ENCODE measurements at places on chromosomes 7 and 10. TPM values are rescaled to one million over a fixed set of nuclear protein-coding genes. Genes with fewer than 3 reads are reported as not detected.
A peak's percentile ranks its signal among the peaks of the same experiment; 100 is the strongest.

- peak; percentile 97 for DNase-seq
Measured at GRCh38 chr10:110918269-110918642, 724 bp downstream of the BBIP1 start.

DNA sequence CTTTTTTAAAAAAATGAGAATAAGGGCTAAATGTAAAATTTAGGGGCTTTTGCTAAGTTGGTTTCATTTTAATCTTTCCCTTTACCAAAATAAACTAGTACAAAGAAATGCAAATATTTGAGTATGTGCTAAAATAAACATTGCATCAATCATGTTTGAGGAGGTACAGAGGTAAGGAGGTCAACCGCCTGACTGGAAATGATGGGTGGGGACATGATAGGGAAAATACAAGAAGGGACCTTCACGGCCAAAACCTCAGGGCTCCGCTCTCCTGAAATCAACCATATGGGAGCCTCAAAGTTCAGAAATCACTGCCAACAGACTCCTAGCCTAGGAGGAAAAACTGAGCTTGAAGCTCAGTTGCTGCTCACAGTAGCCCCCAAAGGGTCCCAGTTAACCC is 207.6 kb downstream of the AHR start:
- DNase-seq = peak; percentile 83

Gene ANKRD30A
- not detected for total RNA-seq

DNA sequence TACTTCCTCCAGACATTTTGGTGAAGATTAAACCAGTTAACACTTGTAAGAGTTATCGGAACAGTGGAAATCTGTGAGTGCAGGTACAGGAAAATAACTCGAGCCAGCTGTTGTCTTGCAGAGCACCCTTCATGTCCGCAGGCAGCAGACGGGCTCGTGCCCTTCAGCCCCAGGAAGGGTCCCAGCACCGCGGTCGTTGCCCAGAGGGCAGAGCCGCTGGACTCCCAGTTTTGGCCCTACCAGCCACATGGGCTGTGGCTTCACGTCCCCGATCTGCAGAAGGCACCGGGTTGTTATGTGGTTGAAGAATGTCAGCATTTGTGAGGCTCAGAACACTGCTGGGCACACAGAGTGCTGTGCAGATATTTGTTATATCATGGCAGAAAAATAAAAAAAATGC is 7.2 kb upstream of the ADARB2 start:
- DNase-seq = no peak

- no peak for DNase-seq
Measured at GRCh38 chr10:412109-412508, 276.9 kb downstream of the ZMYND11 start.

Gene NEURL1
- 40.2 TPM for total RNA-seq

DNA sequence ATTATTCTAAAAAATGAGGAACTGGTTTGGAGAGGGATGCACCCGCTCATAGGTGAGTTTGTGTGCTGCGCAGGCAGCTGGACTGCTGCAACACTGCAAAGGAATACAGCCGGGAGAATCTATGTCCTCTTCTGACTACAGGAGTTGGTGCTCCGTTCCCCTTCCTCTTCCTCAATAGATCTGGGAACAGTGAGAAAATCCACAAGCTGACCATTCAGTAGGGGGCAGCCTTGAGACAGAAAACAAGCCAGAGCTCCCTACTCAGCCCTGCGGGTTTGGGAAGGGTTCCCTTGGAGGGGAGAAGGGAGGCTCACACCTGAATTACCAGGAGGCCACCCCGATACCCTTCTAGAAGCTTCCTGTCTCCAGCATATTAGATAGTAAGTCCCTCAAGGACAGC is 87.3 kb upstream of the FOXI2 start:
- DNase-seq = peak; percentile 22

Gene CSTF2T
- 14.5 TPM for total RNA-seq

DNA sequence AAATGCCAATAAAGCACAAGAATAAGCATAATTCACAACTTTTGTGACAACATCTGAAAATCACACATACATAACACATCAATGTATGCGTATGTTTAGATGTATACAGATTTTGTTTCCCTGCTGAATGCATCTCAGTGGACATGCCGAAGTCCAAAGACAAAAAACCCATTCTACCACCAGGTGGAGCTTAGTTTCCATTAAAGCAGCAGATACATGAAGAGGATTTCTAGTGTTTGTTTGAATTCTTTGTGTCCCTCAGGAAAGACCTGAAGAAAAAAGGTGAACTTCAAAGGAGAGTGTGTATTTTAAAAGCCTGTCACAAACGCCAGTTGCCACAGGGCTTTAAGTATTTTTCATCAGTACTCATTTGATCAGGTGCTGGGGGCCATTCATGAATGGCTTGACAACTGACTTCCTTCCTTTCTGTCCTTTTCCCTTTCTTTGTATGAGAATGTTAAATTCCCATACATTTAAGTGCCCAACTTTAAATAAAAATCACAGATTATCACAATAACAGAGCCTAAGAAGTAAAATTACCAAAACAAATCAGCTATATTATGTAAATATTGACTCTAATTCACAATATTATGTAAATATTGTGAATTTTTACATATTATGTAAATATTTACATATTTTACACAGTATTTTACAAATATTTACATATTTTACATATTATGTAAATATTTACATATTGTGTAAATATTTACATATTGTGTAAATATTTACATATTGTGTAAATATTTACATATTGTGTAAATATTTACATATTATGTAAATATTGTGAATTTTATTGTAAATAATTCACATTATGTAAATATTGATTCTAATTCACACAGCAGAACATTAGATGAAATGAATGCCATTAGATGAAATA is 343.0 kb downstream of the CRPPA start:
- DNase-seq = peak; percentile 60

- no peak for DNase-seq
Measured at GRCh38 chr7:151810441-151811232, 66.3 kb downstream of the PRKAG2 start.

- no peak for DNase-seq
Measured at GRCh38 chr7:128247640-128248194, 6.6 kb downstream of the LEP start.

DNA sequence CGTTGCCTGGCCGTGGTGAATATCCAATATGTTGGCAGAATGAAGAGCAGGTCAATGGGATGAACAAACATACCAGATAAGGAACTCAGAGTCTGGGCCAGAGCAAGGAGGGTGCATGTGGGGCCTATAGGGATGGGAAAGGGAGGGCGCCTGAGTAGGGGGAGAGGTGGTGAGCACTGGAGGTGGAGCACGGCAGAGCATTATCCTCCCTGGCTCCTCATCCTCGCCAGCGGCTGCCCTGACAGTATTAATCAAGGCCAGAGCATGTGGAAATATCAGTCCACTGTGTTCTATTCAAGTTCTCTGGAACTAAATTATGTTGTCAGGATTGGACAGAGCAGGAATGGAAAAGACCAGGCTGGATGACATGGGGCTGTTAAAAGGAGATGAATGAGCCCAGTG is 254.8 kb upstream of the ZMIZ1 start:
- DNase-seq = no peak

Gene CALHM1
- not detected for total RNA-seq

DNA sequence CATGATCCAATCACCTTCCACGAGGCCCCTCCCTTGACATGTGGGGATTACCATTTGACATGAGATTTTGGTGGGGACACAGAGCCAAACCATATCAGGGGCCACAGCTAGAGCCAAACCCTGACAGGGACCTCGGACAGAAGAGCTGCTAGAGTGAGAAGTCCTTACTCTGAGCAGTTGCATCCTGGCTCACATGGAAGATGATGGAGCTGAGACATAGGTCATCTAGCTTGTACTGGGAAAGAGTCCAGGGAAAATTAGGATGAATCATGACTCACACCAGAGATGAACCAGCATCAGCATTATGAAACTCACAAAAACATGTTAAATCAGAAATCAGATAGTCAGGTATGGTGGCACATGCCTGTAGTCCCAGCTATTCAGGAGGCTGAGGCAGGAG is 12.8 kb upstream of the FMC1 start:
- no peak for DNase-seq

DNA sequence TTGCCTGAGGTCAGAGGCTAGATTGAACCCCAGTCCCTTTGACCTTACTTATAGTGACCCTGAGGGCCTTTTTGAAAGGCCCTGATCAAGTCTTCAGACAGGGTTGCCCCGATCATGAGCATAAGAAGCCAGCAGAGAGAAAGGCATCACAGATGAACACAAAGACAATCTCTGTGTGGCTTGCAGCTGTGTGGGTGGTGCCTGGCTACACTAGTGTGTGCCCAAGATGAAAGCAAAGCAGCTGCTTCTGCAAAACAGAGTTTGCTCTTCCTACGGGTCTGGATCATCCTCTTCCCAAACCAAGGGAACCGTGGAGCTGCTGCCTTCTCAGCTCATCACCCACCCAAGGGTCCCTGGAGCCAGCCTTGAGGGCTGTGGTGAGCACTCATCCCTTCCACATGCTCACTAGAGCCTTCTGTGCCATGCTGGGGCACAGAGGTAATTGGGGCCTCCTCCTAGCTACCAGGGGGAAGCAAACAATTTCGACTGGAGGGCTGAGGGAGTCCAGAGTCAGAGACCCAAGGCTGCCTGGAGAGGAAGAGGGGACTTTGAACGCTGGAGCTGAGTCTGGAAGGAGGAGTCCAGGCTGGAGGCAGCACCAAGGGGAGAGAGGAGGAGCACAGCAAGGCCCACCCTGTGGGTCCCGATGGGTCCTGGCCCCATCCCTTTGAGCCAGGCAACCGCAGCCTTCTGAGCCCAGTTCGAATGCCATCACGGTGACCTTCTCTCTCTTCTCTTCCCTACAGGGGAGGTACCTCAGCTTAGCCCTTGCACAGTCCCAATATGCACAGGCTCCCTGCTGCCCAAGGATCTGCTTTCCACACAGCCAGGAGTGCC is 42.3 kb downstream of the ANTXRL start:
- no peak for DNase-seq

Gene TMEM196
- not detected for total RNA-seq

Gene ASB15
- not detected for total RNA-seq

Gene FOXP2
- total RNA-seq = 20.0 TPM

- DNase-seq = no peak
Measured at GRCh38 chr7:101884671-101885596, 67.5 kb downstream of the CUX1 start.

Gene C7orf57
- total RNA-seq = not detected

Gene SPOCK2
- 6.5 TPM for total RNA-seq

GRCh38 chr10:71835671-71836595 is 15.1 kb downstream of the PSAP start:
- no peak for DNase-seq

Gene ANXA8
- total RNA-seq = not detected

GRCh38 chr7:124379296-124379695 is 346.4 kb upstream of the TMEM229A start:
- no peak for DNase-seq

- no peak for DNase-seq
Measured at GRCh38 chr10:35637462-35637861, 4.6 kb downstream of the FZD8 start.

Gene AKR1C4
- not detected for total RNA-seq

- DNase-seq = no peak
Measured at GRCh38 chr10:70744617-70745143, 40.5 kb downstream of the TBATA start.

DNA sequence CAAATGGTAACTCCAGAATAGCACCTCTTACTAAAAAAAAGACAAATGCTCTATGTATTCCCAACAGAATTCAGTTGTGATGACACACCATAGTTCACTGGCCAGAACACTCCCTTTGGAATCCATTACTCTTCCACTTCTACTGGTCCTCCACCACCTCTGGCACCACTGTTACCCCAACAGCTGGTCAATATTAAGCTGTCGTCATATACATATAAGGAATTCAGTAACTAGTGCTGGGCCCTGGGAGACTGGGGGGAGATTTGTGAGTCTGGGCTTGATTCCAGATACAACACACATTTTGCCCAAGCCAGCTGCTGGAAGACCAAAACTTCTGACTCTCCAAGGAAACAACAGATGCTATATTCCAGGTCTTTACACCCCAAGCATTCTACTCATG is 26.0 kb upstream of the ITGA8 start:
- DNase-seq = no peak

DNA sequence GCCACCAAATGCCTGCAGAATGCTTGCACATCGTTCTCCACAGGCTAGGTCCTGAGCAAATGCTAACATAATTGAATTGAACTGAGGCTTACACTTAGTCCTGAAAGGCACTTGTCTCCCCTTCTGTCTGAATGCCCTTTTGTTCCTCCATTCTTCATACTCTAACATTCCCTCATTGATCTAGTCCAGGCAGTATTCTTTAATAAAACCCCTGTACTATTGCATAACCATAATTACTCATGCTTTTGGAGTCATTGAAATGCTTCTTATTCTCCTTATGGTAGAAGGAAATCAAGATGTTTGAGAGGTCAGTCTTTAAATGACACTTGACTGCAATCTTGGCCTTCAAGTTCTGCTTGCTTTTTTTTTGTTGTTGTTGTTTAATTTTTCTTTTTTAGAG is 7.1 kb downstream of the PI4K2A start:
- no peak for DNase-seq

GRCh38 chr7:41421056-41421455 is 281.8 kb downstream of the INHBA start:
- DNase-seq = no peak

- DNase-seq = no peak
Measured at GRCh38 chr10:64059884-64060283, 538.7 kb downstream of the REEP3 start.

Gene ANKRD22
- 28.2 TPM for total RNA-seq

DNA sequence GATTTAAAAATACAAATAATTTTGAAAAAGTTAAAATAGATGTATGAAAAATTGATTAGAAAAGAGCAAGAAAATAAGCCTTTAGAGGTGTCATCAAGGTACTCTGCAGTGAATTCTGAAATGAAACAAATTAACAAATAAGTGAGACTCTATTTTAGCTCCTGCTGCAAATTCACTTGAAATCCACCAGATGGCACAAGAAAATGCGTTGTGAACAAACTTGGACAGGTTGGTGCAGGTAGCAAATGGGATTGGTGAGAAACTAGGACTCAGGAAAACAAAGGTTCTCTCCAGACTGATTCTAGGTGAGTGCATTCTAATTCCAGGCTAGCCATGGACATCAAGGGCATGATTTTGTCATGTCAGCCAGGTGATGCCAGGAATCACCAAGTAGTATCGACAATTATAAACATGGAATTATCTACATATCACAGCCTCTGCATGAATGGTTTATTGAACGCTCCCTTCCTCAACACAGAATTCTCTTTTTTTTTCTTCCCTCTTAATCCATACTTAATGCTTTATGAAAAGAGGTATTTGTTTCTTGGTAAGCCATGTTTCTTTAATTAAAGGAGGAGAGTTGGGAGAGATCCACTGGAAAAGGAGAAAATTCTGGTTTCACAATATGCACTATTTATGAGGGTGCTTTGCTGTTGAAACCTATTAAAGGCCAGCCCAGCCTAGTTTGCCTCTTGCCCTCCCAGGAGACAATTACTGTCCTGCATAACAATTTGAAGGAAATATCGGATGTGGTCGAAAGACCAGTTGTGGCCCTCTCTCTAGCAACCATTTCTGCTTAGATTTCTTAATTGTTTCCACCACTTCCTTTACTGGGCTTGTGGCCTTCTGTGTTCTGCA is 118.1 kb downstream of the ZNF365 start:
- DNase-seq = no peak

- no peak for DNase-seq
Measured at GRCh38 chr7:101128040-101128834, 1.3 kb downstream of the SERPINE1 start.

GRCh38 chr7:106076537-106076936 is 35.6 kb downstream of the SYPL1 start:
- no peak for DNase-seq

GRCh38 chr10:33164060-33164709 is 170.3 kb downstream of the NRP1 start:
- no peak for DNase-seq

Data from colonic mucosa (tissue), 4 donors.